Epithelial cell of proximal tubule (primary cell): ENCODE measurements at places on chromosomes 11 and 22. TPM values are rescaled to one million over a fixed set of nuclear protein-coding genes. Genes with fewer than 3 reads are reported as not detected.

Gene CHID1
- total RNA-seq, result 95.6 and 108 TPM in 2 replicates

Gene ANO5
- total RNA-seq, result 1.6 and 1.7 TPM in 2 replicates

Gene IGSF9B
- 0.22 and 1.0 TPM in 2 replicates for total RNA-seq

Gene MYOD1
- total RNA-seq, result not detected in 2 replicates

Gene BCL2L13
- 35.3 and 39.9 TPM in 2 replicates for total RNA-seq

Gene C2CD3
- 15.1 and 24.6 TPM in 2 replicates for total RNA-seq

Gene PHLDA2
- total RNA-seq, result 63.1 and 97.2 TPM in 2 replicates

Gene ANGPTL5
- not detected in 2 replicates for total RNA-seq

Gene MUC5AC
- not detected in 2 replicates for total RNA-seq

Gene STK33
- total RNA-seq, result 13.0 and 14.4 TPM in 2 replicates

Gene OR10A4
- total RNA-seq, result not detected in 2 replicates

Gene PVALB
- not detected in 2 replicates for total RNA-seq

Gene CFAP300
- 0.72 and 10.0 TPM in 2 replicates for total RNA-seq

Gene NPAS4
- not detected in 2 replicates for total RNA-seq

Gene RAG2
- total RNA-seq, result not detected in 2 replicates

Gene MIAT
- total RNA-seq, result 0.12 and 0.14 TPM in 2 replicates

Gene PDHX
- 19.3 and 26.1 TPM in 2 replicates for total RNA-seq

Gene PRAME
- 1.2 and 2.2 TPM in 2 replicates for total RNA-seq

Gene NADSYN1
- 43.8 and 72.8 TPM in 2 replicates for total RNA-seq

Gene OR51E2
- not detected in 2 replicates for total RNA-seq

Gene TSPAN32
- not detected in 2 replicates for total RNA-seq

Gene SHANK2
- 9.5 and 10.9 TPM in 2 replicates for total RNA-seq

Gene RRP7A
- total RNA-seq, result 52.6 and 109 TPM in 2 replicates

Gene CELSR1
- total RNA-seq, result 33.7 and 85.0 TPM in 2 replicates

Gene SERPINH1
- 231 and 256 TPM in 2 replicates for total RNA-seq

Gene OOSP1
- total RNA-seq, result not detected in 2 replicates

Gene NELL1
- not detected in 2 replicates for total RNA-seq

Gene APOL6
- 5.4 and 6.5 TPM in 2 replicates for total RNA-seq

Gene CCDC88B
- 2.5 and 4.8 TPM in 2 replicates for total RNA-seq

Gene CCDC87
- total RNA-seq, result 0.14 and 0.52 TPM in 2 replicates

Gene OR10A2
- not detected in 2 replicates for total RNA-seq

Gene MS4A6A
- total RNA-seq, result not detected in 2 replicates

Gene ILK
- 118 and 184 TPM in 2 replicates for total RNA-seq

Gene KRTAP5-8
- total RNA-seq, result not detected in 2 replicates

Gene OR52I1
- not detected in 2 replicates for total RNA-seq

Gene NXPE4
- total RNA-seq, result not detected in 2 replicates

Gene TLCD5
- 4.7 and 23.1 TPM in 2 replicates for total RNA-seq

Gene ART5
- total RNA-seq, result 0.51 and 1.6 TPM in 2 replicates

Gene DEPDC7
- total RNA-seq, result 2.2 and 2.5 TPM in 2 replicates

Gene VPREB1
- not detected in 2 replicates for total RNA-seq
